ENCODE measurements at places on chromosomes 3 and 15.

DNA sequence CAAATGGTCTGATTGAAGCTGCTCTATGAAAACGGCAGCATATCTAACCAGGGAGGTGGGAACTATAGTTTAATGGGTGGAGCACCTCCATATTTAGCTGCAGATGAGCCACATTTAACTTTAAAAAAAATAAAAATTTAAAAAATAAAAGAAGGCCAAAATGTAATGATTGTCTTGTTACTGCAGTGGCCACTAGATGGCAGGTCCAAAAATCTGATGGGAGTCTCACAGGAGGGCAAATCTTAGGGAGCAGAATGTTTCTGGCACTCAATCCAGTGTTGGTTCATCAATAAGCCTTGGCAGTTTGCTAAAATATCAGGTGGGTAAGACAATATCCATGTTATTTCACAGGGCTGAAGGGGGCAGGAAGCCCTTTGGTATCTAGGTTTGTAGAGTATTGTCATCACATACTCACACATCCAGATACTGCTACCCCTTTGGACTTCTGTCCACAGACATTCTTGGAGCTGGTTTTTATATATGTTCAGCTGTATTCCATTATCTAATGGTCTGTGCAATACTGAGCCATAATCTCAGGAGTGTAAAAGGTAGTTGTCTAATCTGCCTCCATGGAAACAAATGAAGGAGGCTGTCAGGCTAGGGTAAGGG lies 233.3 kb downstream of the TIGIT start:
- peak; percentile 5 for DNase-seq

DNA sequence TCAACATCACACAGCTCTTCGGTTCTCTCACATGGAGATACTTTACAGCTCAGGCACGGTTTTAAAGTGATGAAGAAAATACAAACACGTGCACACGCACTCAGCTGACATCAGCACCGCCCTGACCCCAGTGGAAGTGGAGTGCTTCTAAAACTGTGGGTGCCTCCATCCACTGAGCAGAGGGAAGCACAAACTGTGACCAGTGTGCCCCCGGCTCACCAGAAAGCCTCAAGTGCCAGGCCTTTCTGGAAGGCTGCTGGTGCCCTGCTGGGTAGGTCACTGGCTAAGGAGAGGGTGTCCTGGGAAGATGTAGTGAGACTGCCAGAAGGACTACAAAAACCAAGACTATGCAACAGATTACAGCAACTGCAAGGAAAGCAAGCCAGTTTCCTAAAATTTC lies 78.5 kb downstream of the OCA2 start:
- no peak for DNase-seq

- DNase-seq = no peak
Observed at GRCh38 chr3:61734749-61735686, 173.6 kb downstream of the PTPRG start.

- DNase-seq = no peak
Observed at GRCh38 chr3:43996379-43997301, 245.0 kb upstream of the TOPAZ1 start.

DNA sequence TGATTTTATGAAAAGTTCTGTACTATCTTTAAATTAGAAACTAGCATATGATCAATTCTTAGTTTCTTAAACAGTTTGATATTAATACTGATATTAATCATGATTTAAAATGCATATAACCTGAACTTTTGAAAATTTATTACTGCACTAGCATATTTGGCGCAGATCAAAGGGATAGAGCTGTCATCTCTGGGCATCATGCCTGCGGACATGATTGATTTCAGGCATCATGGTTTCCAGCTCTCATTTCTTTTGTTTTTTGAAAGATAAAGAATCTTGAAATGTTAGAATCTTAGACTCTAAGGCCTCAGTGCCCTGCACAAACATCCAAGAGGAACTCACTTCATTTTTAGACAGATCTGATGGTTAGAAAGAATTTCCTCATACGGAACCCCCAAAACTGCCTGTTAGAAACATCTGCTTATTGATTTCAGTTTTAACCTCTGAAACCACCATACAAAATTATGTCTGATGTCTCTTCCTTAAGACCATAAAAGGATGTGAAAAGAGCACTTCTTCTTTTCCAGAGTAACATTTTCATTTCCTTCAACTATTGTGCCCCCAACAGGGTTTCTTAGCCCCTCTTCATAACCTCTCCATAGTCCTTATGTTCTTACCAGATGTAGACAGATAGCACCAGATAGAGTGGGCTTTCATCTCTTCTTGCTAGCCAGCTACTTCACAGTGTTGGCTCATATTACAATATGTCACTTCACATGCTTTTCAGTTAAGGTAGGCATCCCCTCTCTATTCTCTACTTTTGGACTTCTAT lies 110.8 kb downstream of the BBX start:
- no peak for DNase-seq

DNA sequence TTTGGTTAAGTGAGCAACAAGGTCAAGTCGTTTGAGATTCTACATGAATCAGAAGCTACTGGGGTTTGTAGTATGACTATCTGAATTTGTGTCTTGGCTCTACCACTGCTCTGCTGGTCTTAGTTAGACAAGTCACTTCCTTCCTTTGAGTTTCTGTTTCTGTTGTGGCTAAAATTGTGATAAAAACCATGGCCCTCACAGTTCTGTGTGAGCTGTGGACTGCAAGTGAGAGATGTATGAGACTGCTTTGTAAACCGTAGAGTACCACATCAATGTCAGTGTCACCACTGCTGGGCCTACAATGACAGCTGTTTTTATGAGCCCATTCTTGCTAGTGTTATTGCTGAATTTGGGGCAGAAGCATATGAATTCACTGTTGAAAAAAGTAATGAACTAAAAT lies 32.7 kb downstream of the RARB start:
- peak; percentile 73 for DNase-seq

DNA sequence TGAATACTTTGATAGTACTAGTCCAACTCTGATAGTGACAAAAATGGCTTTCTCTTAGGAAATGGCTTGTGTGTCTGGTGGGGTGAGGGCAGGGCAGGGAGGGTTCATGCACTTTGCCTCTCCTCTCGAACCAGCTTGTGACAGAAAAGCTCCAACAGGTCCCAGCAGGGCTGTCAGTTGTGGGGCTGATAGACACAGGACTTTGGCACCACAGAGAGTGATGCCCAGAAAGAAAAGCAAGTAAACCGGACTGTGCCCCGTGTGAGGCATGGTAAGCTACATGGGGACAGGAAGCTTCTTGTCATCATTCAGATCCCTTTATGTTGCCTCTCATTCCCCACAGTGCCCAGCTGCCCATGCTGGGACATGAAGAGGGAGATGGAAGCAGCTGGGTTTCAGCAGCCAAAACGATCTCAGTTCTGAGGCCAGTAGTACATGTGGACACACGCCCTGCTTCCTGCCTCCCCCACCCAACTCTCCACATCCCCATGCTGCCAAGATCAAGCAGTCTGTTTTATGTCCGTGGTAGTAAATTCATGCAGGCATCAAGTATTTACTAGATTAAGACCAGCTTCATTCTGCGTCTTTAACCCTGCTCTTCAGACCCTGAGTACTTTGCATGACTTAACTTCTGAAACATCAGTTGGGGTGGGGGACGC lies 29.7 kb upstream of the LIPC start:
- DNase-seq = no peak
